ENCODE measurements at places on chromosomes 1 and 21.

GRCh38 chr1:81553503-81553902, 247.2 kb upstream of the ADGRL2 start:
- no peak for DNase-seq

- no peak for DNase-seq
These were observed 813.6 kb upstream of the ADGRL2 start for GRCh38 chr1:80987106-80987505.

DNA sequence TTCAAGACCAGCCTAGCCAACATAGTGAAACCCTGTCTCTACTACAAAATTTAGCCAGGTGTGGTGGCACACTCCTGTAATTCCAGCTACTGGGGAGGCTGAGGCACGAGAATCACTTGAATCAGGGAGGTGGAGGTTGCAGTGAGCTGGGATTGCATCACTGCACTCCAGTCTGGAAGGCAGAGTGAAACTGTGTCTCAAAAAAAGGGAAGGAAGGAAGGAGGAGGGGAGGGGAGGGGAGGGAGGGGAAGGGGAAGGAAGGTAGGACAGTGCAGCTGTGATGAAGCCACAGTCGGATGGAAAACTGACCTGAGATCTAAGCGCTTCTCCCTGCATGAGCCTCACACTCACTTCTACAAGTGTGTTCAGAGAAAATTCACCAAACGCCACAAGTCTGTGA, 22.0 kb upstream of the FHAD1 start:
- DNase-seq = no peak

- DNase-seq = no peak
These were observed 28.4 kb downstream of the WDR4 start for GRCh38 chr21:42850866-42851391.

GRCh38 chr1:79899914-79900313, 893.4 kb upstream of the ADGRL4 start:
- DNase-seq = no peak
